ENCODE measurements at places on chromosomes 1 and 21.

DNA sequence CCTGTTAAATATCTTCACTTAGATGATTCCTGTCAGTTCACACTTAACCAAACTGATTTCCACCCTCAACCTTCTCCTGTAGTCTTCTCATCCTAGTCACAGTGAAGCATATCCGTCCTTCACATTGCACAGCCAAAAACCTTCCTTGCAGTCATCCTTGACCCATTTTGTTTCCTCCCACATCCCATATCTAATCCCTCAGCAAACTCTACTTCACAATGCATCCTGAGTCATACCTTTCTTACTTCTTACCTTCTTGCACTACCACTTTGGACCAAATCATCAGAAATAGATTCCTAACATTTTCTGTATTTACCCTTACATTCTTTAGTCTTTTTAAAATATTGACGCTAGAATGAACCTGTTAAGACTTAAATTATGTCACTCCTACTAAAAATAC lies 86.9 kb downstream of the OLFML2B start:
- DNase-seq = no peak

DNA sequence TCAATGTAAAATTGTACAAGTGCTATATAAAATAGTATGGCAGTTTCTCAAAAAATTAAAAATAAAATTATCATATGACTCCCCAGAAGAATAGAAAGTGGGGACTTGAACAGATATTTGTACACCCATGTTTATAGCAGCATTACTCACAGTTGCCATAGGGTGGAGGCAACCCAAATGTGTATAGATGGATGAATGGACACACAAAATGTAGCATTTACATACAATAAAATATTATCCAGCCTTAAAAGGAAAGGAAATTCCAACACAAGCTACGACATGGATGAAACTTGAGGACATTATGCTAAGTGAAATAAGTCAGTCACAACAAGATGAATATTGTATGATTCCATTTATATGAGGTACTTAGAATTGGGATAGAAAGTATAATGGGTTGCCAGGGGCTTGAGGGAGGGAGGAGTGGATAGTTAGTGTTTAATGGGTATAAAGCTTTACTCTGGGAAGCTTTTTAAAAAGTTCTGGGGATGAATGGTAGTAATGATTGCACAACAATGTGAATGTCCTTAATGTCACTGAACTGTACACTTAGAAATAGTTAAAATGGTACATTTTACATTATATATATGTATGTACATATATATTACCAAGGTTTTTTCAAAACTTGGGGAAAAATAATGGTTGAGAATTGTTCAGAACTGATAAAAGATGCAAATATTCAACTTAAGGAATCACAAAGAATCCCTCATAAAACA lies 53.0 kb upstream of the ADORA3 start:
- no peak for DNase-seq

DNA sequence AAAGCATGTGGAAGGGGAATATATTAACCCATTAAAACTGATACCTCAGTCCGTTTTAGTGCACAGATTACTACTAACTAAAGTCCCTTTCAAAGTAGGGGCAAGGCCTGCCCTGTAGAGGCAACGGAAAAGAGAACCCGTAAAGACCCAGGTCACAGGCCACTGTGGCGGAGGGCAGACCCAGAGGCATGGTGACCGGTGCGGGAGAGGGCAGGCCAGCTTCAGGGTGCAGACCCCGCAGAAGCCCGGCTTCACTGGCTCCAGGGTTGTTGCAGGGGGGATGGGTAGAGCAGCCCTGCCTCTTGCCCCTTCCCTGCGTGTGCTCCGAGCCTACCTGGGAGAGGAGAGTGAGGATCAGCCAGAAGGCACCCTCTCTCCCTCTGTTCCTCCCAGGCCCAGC lies 17.7 kb downstream of the CNTN2 start:
- DNase-seq = no peak

DNA sequence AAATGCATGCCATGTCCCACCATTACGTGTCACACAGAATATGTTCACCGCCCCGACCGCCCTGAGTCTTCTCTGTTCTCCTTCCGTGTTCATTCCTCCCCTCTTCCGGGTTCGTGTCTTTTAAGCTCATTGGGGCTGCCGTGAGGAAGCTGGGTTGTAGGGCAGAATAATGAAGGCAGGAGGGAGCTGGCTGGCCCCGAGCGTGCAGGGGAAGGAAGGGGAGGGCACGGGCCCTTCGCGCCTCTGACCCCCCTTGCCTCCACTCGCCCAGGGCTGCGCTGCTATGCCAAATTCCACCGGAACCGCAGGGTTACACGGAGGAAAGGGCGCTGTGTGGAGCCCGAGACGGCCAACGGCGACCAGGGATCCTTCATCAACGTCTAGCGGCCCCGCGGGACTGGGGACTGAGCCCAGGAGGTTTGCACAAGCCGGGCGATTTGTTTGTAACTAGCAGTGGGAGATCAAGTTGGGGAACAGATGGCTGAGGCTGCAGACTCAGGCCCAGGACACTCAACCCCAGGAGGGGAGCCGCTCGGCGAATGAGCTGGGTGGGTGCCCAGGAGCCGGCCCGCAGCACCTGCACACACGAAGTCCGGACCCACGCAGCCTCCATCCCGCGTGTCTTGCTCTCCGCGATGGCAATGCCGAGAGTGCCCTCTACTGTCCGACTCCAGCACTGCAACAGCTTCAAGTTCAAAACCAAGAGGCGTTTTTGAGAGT lies 16.5 kb upstream of the AGTRAP start:
- peak; percentile 78 for DNase-seq

DNA sequence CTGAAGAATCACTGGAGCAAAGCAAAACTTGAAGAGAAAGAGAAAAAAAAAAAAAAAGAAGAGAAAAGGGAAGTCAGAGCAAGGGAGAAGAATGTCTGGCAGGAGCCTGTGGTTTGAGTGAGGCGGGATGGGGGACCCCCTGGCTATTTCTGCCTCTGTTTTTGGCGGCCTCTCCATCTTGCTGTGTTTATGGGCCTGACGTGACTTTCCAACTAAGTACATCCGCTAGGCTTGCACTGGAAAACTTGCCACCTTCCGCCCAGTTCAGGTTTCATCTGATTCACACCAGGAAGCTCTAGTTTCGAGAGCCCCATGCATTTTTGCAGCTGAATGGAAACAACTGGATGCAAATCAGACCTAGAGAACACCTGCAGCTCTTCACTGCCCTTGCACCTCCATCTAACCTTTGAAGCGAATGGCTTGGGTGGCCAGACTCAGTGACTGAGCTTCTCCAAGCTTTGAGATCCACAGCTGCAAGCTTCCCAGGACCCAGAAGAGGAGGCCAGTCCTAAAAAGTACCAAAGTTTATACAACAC lies 28.0 kb downstream of the TBX15 start:
- no peak for DNase-seq

GRCh38 chr1:96741335-96741734 lies 19.8 kb downstream of the PTBP2 start:
- no peak for DNase-seq

GRCh38 chr21:31555741-31556191 lies 103.7 kb upstream of the SOD1 start:
- no peak for DNase-seq

DNA sequence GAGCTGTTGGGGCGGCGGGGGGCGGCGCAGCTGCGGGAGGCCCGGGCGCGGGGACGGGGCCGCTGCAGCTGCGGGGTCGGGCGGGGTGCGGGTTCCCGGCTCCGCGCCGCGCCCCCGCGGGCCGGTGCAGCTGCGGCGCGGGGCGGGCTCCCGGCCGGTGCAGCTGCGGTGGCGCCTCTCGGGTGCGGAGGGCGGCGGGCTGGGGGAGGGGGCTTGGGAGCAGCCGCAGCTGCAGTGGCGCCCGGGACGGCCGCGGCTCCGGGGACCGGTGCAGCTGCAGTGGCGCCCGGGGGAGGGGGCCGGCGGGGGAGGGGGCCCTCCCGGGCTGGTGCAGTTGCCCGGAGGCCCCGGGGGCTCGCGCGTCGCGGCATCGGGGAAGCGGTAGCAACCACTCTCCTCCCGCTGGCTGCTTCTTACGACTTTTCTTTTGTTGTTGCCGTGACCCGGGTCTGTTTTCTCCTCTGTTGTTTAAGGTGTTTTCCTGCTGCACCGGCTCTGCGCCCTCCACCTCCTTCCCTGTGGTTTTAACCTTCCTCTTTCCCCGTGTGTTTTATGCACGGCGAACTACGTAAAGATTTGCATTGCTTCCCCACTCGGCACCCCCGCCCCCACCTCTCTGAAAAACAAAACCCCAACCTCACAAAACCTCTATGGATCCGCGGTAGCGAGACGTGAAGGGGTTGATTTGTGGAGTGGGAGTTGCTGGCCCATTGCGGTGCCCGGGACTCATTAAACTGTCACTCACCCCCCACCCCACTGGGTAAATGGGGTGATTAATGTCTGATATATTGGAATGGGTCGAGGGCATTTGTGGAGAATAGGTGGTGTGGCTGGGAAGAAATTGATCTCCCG lies 1.7 kb upstream of the ZBTB18 start:
- DNase-seq = peak; percentile 46

- DNase-seq = no peak
These were observed 103.6 kb upstream of the KAZN start for GRCh38 chr1:14494911-14495310.

DNA sequence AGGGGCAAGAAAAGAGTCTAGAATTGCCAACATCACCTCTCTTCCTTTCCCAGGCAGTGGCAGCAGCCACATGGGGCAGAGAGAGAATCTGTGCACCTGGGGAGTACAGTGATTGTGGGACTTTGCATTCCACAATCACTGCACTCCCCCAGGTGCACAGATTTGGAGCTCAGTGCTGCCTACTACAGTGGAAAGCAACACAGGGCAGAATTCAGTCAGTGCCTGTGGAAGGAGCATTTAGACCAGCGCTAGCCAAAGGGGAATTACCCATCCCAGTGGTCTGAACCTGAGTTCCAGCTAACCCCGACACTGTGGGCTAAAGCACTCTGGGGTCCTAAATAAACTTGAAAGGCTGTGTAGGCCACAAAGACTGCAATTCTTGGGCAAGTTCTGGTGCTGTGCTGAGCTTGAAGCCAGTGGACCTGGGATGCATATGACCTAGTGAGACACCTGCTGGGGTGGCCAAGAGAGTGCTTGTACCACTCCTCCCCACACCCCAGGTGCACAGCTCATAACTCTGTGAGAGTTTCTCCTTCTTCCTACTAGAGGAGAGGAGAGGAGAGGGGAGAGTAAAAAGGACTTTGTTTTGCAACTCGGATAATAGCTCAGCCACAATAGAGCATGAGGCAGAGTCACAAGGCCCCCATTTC lies 50.3 kb downstream of the NUP210L start:
- no peak for DNase-seq

GRCh38 chr21:34018185-34018584 lies 55.2 kb upstream of the MRPS6 start:
- DNase-seq = no peak

DNA sequence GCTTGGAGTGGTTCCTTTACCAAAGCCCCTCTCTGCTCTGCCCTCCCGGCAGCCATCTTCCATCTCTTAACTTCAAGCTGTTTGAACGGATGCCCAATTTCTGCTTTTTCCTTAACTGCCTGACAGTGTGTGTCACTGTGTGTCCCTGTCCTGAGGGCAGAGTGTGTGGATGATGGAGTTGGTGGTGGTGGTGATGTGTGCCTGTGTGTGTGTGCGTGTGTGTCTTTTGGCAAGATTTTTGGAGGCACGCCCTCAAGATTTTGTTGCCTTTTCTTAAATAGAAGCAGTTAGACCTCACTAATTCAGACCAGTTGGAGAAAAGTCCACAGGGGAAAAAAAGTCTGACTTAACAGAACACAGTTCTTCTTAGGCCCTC lies 30.3 kb downstream of the SERTAD4 start:
- DNase-seq = no peak

GRCh38 chr1:182595641-182596240 lies 6.7 kb upstream of the RNASEL start:
- peak; percentile 40 for DNase-seq

GRCh38 chr1:31422505-31423319 lies 9.7 kb downstream of the SERINC2 start:
- peak; percentile 28 for DNase-seq

DNA sequence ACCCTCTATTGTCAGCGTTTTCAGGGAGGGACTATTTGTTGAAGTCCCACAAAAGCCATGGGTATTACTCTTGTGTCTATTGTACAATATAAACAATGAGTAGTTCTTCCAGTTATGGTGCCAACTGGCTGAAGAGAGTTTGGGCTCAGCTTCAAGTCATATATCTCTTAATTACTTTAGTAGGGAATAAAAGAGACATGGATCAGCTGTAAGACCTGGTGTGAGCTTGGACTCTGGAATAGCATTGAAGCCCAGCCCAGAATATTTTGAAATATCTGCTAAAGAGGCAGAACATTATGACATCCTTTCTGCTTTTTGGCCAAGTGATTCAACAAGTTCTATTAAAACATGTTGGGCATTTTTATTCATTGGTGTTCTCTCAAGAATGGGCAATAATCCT lies 224.9 kb downstream of the BACH1 start:
- DNase-seq = no peak

GRCh38 chr1:181588631-181589030 lies 105.3 kb downstream of the CACNA1E start:
- no peak for DNase-seq

DNA sequence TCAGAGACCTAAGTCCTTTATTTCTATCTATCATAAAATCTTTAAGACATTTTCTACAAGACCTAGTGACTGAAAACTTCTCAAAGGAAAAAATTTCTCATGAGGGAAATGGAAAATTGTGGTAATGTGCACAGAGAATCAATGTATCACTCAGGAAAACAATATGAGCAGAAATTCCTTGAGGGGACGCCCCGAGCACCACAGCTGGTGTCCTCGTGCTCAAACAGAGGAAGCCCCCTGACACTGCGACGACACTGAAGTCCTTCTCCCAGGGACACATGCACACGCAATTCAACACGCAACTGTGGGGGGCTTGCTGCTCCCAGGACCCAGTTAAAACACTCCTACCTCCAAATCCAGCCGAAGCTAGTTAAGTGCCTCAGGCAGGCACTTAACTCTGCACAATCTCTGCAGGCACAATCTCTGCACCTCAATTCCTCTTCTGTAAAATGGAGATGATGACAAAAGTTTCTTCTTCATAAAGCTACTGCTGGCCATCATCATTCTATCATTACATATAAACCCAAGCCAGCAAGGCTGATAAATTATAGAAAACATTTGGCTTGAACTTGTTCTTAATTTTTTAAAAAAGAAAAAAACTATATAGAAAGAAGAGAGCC lies 16.0 kb downstream of the ZBTB17 start:
- DNase-seq = no peak

- DNase-seq = no peak
These were observed 11.6 kb downstream of the ERG start for GRCh38 chr21:38486706-38487105.

- DNase-seq = no peak
These were observed 7.9 kb downstream of the TCHH start for GRCh38 chr1:152107031-152107983.

DNA sequence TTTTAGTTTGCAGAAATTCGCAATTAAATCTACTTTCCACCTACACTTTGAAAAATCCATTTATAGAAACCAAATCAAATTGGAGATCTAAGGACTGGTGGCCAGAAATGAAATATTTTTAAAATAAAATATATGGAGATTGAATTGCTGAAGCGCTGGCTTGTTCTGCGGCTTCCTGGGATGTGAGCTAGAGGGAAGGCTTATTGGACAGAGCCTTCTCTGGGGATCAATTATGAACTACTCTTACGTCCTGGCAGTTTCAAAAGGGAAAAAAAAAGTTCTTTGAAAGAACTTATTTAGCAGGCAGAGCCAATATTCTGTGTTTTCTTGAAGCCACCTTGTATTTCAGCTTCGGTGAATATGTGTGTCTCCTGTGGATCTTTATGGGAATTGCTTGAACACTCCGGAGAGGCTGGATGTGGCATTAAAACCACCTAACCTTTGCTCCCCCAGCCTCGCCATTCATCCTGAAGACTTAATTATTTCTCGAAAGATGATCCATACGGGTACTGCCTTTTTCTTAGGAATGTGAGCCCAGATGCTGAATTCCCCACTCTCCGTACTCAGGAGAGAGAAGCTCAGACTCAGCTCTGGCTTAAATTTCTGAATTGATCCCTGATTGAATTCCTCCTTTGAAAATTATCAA lies 478.9 kb upstream of the VAMP3 start:
- DNase-seq = no peak
